Prostate gland (tissue), 2 donors: ENCODE measurements at places on chromosomes 16 and 17. TPM values are rescaled to one million over a fixed set of nuclear protein-coding genes. Genes with fewer than 3 reads are reported as not detected.

Gene FNDC8
- total RNA-seq: not detected

Gene MYH3
- 14.8 TPM for total RNA-seq

Gene DPEP2
- total RNA-seq: 2.4 TPM

Gene CD300H
- total RNA-seq: not detected

Gene TNK1
- total RNA-seq: 9.9 TPM

- DNase-seq: no peak
These were observed 1570.0 kb upstream of the GOT2 start for GRCh38 chr16:60304066-60304465.

Gene KRTAP9-2
- not detected for total RNA-seq

GRCh38 chr16:80899809-80900592 lies 95.6 kb upstream of the CDYL2 start:
- DNase-seq: peak; percentile 92

GRCh38 chr16:31200821-31201568 lies 1.6 kb downstream of the PYCARD start:
- DNase-seq: no peak

DNA sequence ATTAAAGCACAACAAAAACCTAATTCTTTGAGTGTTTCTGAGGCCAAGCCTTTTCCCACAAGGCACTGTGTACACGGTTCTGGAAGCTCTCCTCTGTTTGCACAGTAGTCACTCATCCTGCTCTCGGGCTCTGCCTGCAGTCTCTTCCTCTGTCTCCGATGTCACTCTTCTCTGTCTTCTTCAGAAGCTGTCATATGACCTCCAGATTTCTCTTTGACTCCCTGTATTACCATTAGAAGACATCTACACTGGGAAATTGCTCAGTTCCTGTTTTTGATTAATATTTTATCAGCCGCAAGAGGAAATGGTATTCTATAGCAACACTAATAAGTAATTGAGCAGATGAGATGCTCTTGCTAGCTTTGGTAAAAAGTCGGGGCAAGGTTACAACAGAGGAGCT lies 422.9 kb downstream of the WWOX start:
- peak; percentile 14 for DNase-seq

- no peak for DNase-seq
These were observed 190.6 kb upstream of the TBX2 start for GRCh38 chr17:61209106-61209439.

DNA sequence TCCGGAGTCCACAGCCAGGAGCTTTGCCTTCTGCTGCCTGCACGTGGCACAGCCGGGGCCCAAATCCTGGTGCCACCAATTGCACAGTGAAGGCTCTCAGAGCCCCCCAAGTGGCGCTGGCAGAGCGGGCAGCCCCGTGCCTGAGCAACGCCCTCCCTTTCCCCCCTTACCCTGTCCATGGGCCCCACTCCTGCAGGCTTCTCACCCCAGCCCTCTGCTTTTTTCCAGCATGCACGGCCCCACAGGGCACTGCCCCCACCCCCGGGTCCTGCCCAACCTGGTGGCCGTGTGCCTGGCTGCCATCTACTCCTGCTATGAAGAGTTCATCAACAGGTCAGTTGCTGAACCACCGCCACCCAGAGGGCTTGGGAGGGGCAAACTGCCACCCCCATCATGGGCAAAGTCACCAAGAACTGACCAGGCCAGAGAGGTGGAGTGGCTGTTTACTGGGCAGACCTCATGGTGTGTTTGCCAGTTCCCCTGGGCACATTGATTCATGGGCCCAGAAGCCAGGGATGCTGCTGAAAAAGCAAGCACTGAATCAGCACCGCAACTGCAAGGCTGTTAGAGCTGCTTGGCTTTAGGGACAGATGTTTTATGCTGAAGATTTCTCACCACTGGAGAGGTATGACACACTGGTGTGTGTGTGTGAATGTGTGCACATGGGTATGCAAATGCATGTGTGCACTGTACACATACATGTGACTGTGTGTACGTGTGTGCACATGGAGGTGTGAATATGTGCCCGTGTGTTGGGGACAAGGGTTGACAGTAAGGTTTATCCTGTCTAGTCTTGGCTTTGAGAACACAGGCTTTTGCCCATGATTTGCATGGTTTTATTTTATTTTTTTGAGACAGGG lies 107.1 kb upstream of the PLCG2 start:
- no peak for DNase-seq
